Activated naive CD8-positive, alpha-beta T cell treated with anti-CD3 and anti-CD28 coated beads for 36 hours (primary cell): ENCODE measurements at places on chromosomes 7 and 10.

GRCh38 chr10:36057180-36057579 lies 415.1 kb upstream of the FZD8 start:
- H3K4me3 ChIP-seq: no peak overlapping the region
- H3K36me3 ChIP-seq: no peaks in the 10 kb centered on the region
- H3K27ac ChIP-seq: no peak overlapping the region
- no peaks in the 10 kb centered on the region for H3K4me1 ChIP-seq
- H3K27me3 ChIP-seq: no peaks in the 10 kb centered on the region

- no peak overlapping the region for H3K4me3 ChIP-seq
- no peak overlapping the region for H3K27ac ChIP-seq
- no peaks in the 10 kb centered on the region for H3K36me3 ChIP-seq
- peaks cover 6% of the 10 kb centered on the region for H3K4me1 ChIP-seq
- no peak for DNase-seq
These were observed 946 bp upstream of the RASGEF1A start for GRCh38 chr10:43267811-43268210.

DNA sequence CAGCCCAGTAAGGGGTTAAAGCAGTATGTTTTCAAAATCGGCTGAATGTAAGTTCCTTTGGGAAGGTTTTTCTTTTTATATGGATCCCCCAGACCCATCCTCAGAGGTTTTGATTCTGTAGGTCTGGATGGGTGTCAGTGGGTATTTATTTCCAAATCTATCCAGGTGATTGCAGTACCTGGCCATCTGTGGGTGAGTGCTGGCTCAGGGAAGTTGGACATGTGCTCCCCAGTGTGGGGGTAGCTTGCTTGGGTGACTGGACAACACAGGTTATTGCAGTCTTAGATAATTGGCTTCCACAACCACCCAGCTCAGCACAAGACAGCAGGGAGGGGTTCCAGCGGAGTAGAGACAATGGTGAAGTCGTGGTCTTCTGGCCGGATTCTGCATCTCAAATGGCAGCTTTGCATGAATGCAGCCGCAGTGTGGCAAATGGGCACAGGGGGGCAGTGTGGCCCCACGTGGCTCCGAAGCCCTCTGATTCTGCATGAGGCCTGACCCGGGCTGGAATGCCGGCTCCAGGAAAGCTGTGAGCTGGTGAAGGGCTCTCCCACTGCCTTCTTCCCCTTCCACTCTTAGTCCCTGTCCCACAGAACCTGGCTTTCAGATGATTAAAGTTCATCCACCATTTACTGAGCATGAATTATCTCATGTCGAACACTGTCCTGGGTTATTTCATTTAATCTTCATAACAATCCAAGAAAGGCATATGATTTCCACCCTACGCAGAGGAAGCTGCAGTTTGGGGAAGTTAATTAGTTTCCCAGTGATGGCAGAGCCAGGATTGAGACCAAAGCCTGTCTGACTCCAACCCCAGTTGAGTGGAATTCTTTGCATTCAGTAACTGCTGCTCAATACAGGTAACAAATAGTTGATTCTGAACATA lies 64.5 kb upstream of the SYPL1 start:
- H3K36me3 ChIP-seq: no peaks in the 10 kb centered on the region
- peaks cover 3% of the 10 kb centered on the region for H3K4me1 ChIP-seq
- peak; percentile 61 for DNase-seq
- no peak overlapping the region for H3K4me3 ChIP-seq
- no peak overlapping the region for H3K27ac ChIP-seq

- no peak for DNase-seq
- no peaks in the 10 kb centered on the region for H3K36me3 ChIP-seq
- H3K4me3 ChIP-seq: no peak overlapping the region
- H3K4me1 ChIP-seq: no peaks in the 10 kb centered on the region
- no peak overlapping the region for H3K27ac ChIP-seq
These were observed 253.6 kb upstream of the NPVF start for GRCh38 chr7:25481891-25482290.

- H3K27me3 ChIP-seq: peaks cover 20% of the 10 kb centered on the region
- H3K4me1 ChIP-seq: no peaks in the 10 kb centered on the region
- H3K4me3 ChIP-seq: no peak overlapping the region
- H3K27ac ChIP-seq: no peak overlapping the region
- DNase-seq: no peak
- no peaks in the 10 kb centered on the region for H3K36me3 ChIP-seq
These were observed 31.3 kb upstream of the ITGA8 start for GRCh38 chr10:15751046-15751445.
